ENCODE measurements at places on chromosomes 2 and 18.

DNA sequence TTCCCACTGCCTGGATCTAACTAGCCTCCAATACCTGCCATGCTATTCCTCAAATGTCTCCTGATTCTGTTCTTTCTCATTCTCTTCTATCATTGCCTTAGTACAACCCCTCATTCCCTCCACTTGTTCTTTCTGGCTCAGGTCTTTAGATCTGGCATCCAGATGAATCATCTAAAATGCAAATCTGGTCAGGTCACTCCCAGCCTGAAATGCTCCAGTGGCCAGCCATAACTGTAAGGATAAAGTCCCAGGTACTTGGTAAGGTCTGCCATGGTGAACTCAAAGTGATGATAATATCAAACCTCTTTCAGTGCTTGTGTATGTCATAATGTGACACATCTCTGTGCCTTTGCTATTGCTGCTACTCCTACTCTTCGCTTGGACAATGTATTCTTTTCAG, 2.9 kb upstream of the SNRNP27 start:
- DNase-seq: no peak

DNA sequence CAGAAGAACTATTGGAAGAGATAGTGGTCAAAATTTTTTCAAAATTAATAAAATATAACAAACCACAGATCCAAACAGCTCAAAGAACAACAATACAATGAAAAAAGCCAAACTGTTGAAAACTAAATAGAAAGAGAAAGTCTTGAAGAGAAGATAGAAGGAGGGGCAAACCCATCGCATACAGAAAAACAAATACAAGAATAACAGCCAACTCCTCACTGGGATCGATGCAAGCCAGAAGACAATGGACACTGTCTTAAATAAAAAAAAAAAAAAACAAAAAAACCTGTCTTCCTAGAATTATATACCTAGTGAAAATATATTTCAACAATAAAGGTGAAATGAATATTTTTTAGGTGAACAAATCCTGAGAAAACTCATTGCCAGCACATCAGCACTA, 34.1 kb upstream of the ARHGAP25 start:
- DNase-seq: no peak

DNA sequence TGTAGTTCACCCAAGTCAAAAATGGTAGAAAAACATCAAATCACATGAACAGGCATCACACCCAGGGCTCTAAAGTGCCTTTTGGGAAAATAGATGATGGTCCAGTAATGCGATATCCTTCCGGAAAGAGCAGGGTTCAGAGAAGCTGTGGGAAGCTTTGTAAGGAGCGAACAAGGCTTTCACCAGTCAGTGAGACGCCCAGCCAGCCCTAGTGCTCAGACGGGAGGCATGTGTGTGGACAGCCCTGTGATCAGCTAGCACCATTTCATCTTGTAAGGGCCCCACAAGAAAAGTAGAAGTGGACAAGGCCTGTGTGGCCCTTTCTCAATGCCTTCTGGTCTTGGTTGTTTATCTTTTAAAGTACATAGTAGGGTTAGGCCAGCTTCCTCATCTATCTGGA, 76.1 kb downstream of the SMIM21 start:
- no peak for DNase-seq

DNA sequence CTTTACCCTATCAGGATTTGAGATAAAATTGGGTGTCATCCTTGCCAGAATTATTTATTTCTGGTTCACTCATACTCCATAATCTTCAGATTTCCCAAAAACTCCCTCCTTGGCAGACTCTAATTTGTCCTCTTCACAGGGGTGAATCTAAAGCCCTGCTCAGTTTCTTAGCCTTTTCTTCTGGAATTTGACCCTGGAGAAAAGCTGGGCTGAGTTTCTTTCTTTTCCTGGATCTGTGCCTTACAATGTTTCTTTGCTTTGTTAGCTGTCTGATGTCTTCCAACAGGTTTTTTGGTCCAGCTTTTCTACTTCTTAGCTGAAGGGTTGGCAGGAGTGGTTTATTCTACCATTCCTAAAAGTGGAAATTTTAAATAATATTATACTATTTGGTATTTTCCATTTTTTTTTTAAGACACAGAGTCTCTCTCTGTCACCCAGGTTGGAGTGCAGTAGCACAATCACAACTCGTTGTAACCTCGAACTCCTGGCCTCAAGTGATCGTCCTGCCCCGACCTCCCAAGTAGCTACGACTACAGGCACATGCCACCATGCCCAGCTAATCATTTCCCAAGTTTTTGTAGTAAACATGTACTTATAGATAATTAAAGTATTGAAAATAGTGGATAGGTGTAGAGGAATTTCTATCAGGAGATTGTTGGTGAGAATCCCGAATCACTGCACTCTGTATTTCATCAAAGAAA, 138.4 kb upstream of the TWIST2 start:
- DNase-seq: no peak

- no peak for DNase-seq
These were observed 129.8 kb downstream of the AFF3 start for GRCh38 chr2:100012561-100012960.

DNA sequence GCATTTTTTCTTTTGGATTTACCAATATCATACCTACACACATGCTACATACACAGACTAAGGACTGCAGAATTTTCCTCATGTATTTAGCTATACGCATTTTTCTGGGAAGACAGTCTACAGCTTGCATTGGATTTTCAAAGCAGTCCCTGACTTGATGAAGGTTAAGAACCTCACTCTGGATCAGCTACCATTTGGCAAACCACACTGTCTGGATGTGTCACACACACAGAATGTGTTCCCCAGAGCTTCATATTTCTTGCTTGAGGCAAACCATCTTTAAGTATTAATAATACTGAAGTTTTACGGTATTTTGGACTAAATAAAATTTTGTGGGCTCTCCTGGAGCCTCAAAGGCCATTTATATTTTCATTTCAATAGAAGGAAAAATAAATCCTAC, 102.3 kb downstream of the TCF4 start:
- DNase-seq: no peak

DNA sequence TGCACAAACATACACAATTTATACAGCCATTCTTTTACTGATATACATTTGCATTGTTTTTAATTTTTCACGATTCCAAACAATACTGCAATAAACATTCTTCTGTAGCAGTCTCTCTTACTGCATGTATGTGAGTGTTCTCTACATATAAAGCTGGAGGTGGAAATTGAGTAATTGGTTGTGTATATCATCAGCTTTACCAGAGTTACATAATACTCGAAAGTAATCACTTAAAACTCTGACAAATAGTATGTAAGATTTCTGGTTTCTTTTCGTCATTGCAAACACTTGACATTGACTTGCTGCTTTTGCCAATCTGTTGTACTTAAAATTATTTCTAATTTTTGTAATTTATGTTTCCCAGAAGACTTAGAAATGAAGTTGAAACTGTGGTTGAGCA, 110.2 kb downstream of the TDRD15 start:
- no peak for DNase-seq
